ENCODE measurements at places on chromosomes 7 and 10.

GRCh38 chr10:75431180-75432111, at the start of gene LRMDA:
Gene LRMDA, plus strand, starts transcription at chr10:75431624.
- DNase-seq, result no peak

GRCh38 chr10:68471586-68472408, at the start of gene DNA2:
Gene DNA2, minus strand, starts transcription at chr10:68471973. Its CDS starts 109 bp downstream, at chr10:68471864.
- peak; percentile 32 for DNase-seq

GRCh38 chr7:40077849-40078248, 56.6 kb downstream of the MPLKIP start:
- DNase-seq, result no peak

DNA sequence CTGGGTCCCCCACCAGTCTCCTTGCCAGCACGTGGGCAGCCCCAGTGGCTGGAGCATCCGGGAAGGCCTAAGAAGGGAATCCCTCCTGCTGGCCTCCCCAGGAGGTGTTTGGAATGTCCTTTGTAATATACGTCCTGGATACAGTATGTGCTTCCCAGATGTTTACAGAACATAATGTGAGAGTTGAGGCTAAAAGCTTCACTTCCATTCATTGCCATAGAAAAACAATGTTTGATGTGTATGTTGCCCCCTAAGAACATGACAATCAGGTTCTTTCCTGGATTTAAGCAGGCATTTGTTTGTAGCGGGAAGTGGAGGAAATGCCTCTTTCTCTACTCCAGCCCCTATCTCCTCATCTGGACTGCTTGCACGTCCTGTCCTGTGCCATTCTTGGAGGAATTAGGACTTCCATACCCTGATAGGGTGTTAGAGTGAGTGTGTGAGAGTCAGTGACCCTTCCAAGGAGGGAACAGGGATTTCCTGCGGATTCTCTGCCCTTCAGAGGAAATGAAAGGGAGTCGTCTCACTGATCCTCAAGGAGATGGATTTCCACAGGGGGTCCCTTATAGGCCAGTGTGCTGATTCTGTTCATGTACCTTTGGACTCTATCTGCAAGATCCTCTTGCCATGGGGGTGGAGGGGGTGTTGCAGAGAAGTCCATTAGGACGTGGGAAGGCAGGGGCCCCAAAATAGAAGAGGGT, 1.2 kb downstream of the IGFBP1 start:
- no peak for DNase-seq

DNA sequence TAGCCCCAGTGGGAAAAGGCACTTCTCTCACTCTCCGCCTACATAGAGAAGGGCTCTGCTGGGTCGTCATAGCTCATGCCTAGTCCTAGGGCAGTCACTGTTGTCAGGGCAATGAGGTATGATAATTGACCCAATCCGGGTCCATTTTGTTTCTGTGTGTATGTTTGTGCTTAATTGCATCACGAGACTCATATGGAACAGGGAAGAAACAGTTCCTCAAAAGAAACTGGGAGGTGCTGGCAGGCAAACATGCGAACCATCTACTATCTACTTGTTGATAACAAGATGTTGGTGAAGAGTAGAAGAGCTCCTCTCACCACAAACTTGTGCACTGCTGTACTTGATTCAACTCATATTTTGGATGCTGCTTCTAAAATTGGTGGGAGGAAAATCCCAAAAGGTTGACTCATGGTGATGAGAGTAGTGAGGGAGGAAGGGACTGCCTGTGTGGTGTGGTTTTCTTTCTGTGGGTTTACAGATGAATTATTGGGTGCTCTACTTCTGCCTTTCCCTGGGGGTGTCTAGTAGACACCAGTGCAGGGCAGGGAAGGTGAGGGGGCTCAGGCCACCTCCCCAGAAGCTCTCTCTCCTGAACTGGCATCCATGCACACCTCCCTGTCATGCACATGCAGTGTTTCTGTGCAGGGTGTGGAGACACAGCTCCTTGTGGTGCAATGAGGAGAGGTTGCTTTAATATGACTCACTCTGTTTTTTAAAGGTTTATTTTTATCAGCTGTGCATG, 29.4 kb downstream of the LSMEM1 start:
- no peak for DNase-seq

GRCh38 chr10:49412571-49412970, 16.7 kb upstream of the DRGX start:
- DNase-seq, result no peak

DNA sequence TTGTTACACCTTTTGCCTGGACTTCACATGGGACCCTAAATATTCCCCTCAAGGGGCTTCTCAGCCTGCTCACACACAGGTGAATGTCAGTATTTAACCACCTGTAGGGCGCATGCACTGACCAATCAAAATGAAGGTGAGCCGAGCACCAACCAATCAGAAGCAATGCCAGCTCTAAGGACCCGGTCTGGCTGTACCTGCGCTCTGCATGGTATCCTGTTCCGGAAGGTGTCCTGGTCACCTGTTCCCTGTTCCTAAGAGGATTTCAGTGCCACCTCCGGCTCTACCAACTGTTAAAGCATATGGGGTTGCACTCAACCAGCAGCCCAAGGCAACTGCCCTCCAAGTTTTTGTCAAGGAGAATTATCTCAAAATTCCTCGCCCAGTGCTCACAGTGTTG, 18.4 kb upstream of the CALN1 start:
- no peak for DNase-seq

Data from NCI-H187 treated with DMSO at 0.1 percent for 48 hours (cell line).